Left ventricle myocardium superior (tissue), 1 donor: ENCODE measurements at places on chromosomes 6 and 20. TPM values are rescaled to one million over a fixed set of nuclear protein-coding genes. Genes with fewer than 3 reads are reported as not detected.

DNA sequence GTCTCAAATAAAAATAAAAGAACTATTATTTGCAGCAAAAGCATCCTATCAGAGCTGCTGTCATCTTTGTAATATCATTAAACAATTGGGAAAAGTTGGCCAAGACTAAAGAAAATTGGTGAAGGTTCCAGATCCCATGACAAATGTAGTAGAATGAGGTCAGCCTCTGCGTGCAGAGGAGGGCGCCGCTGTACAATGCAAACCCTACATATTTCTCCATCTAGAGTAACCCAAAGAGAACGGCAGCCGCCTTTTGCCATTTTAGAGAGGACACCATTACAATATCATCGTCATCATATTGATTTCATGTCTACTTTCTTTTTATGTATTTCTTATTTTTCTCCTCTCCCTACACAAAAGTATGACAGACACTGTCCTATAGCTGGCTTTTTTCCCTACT, 59.5 kb downstream of the ZMYND8 start:
- DNase-seq = peak; percentile 49

GRCh38 chr6:109034526-109034925, 60.1 kb downstream of the SESN1 start:
- DNase-seq = no peak

The HLA-DPA1 gene
- 37.7 TPM for total RNA-seq

DNA sequence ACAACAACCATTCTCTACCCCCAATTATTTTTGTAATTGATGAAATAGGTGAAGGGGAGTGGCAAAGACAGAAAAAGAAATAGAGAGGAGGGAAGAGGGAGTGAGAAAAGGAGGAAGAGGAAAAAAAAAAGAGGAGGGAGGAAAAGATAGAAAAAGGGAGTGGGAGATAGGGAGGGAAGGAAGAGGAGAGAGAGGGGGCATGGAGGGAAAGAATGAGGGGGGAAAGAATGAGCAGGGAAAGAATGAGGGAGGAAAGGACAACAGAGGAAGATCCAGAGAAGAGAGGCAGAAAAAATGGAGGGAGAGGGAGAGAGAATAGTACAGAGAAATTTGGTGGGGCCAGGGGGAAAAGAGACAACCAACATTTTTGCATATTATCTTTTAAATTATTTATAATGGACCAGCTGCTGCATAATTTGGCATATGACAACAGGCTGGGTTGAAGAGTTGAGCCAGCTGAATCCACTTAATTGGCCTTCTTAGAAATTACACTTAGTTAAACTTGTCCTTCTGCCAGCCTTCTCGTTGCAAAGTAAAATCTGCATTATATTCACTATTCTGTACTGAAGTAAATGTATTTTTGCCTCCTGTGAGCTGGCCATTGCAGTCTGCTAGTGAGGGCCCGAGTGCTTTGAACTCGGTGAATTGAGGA, 101.0 kb downstream of the ARHGAP18 start:
- DNase-seq = no peak

DNA sequence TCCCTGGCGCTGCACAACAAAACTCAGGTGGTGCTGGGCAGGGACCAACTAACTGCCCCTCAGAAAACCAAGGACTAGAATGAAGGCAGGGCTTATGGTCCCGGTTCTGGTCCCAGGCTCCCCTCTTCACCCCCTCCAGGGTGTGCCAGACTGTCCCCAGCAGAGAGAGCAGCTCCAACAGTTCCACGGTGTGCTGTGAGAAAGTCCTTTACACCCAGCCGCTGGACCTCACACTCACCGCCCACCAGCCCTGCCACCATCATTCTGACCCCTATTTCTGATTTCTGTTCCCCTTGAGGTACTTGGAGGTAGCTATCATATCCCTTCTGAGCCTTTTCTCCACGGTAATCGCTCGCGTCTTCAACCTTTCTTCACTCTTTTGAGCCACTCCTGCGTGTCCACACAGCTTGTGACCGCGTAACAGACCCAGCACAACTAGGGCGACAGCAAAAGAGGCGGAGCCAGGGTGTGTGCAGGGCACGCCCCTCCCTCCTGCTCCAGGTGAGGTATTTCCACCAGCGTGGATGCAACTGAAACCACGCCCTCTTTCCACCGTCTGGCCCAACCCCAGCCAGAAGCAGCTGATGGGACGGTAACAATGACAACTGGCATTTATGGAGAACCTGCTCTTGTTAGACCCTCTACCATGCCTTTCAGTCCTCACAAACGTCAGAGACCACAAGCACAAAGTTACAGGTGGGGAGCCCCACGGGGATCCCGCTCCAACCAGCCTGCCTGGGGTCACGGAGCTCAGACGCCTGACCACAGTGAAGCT, 2.3 kb downstream of the PXDC1 start:
- no peak for DNase-seq

DNA sequence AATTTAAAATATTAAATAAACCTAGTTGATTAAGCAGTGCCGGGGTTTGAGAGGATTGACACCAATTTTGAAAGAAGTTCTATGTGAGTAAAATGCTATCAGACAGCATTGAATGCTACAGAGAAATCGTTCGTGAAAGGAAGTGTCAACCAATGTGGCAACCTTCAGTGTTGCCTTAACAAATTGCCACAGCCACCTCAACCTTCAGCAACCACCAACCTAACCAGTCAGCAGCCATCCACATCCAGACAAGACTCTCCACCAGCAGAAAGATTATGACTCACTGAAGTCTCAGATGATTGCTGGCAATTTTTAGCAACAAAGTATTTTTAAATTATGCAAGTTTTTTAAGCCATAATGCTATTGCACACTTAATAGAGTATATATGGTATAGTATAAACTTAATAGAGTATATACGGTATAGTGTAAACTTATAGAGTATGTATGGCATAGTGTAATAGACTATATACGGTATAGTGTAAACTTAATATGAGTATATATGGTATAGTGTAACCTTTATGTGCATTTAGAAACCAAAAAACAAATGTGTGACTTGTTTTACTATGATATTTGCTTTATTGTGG, 65.3 kb upstream of the ID4 start:
- no peak for DNase-seq

The CENPQ gene
- 3.2 TPM for total RNA-seq

GRCh38 chr6:41901882-41902519, 6.8 kb upstream of the USP49 start:
- no peak for DNase-seq

- no peak for DNase-seq
Measured at GRCh38 chr6:53044572-53044971, 20.6 kb upstream of the FBXO9 start.

The HAO1 gene
- not detected for total RNA-seq

DNA sequence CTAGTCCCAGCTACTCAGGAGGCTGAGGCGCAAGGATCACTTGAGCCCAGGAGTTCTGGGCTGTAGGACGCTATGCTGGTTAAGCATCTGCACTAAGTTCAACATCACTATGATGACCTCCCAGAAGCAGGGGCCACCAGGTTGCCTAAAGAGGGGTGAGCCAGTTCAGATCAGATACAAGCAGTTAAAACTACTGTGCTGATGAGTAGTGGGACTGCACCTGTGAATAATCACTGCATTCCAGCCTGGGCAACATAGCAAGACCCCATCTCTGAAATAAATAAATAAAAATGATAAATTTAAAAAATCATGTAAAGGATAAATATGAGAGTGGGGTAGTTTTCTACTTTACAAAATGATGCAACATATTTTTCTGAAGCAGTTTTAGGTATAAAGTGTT, 106.5 kb downstream of the TMEM170B start:
- DNase-seq = no peak

GRCh38 chr6:119138906-119139541, 60.6 kb upstream of the FAM184A start:
- no peak for DNase-seq

The DEFB124 gene
- total RNA-seq = not detected

GRCh38 chr6:32045811-32046449, 7.7 kb downstream of the CYP21A2 start:
- no peak for DNase-seq

DNA sequence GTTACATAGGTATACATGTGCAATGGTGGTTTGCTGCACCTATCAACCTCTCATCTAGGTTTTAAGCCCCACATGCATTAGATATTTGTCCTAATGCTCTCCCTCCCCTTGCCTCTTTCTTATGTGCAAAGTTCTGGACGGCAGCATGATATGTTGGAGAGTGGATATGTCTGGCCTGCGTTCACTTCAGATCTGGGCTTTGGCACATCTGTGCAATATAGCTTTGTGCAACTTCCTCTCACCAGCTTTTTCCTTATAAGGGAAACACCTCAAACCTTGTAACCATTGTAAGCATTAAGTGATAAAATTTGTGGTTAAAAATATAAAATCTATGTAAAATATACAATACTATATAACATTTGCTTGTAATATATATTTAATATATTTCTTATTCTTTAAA, 288.0 kb downstream of the PHACTR1 start:
- DNase-seq = no peak

DNA sequence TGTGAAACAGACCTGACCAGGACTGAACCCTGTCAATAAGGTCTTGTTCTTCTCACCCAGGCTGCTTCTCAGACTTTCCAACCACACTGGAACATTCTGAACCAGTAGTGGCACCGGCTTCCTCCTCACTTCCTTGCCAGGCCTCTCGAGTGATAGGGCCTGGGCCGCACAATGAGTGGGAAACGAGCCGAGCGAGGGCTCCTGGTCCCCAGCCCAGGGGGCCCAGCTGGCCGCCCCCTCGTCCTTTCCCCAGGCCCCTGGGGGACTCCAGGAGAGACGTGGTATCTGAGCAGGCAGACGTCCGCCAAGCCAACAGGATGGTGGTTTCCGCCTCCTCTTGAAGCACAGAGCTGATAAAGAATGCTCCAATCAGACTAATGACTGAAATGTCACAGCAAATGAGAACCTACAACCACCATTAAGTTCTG, 117.9 kb downstream of the GMDS start:
- peak; percentile 54 for DNase-seq

The PLTP gene
- total RNA-seq = 97.7 TPM

The CST7 gene
- 0.92 TPM for total RNA-seq

DNA sequence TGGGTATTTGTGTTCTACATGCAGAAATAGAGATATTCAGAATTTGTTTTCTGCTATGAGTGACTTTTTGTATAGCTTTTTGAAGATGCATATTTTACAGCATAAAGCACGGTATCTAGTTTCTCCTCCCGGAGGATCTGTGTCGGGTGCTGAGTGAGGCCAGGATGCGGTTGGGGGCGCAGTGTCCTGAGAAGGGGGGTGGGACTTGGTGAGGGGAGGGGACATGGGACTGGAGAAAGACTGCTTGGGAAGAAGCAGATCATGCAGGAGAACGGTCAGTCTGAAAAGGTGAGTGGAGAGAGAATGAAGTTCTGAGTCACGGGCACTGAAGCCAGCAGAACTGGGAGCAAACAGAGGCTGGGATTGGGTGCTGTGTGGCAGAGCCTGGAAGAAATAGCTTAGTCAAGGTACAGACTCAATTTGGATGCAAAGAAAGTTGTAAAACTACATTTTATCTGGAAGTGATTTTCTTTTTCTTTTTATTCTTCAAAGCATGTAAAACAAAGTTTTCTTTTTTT, 44.0 kb downstream of the STX11 start:
- no peak for DNase-seq

- peak; percentile 51 for DNase-seq
Measured at GRCh38 chr20:46752728-46753127, 43.3 kb downstream of the SLC2A10 start.

GRCh38 chr6:114839019-114839418, 496.2 kb upstream of the HS3ST5 start:
- no peak for DNase-seq

GRCh38 chr6:129617986-129618385, 92.0 kb downstream of the ARHGAP18 start:
- no peak for DNase-seq

The MARCKS gene
- 25.4 TPM for total RNA-seq

- DNase-seq = no peak
Measured at GRCh38 chr20:3909952-3910366, 20.8 kb downstream of the PANK2 start.

GRCh38 chr6:157760589-157761330, 62.3 kb upstream of the SNX9 start:
- no peak for DNase-seq

DNA sequence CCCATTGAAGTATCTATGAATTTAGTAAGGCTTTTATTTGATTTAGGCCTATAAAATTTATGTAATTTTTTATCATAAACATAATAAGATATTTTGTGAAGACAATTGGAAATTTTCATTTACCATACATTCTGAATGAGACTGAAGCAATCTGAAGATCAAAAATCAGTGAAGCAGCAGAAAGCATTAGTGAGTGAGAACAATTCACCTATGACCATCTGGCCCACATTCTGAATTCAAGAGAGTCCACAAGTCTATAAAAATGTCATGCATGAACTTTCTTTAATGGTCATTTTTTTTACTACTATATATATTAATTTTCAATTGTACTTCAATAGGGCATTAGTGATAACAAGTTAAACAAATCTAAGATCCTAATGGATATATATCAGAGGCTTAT, 1026.6 kb upstream of the MAP3K7 start:
- no peak for DNase-seq

GRCh38 chr20:18596270-18596669, 8.4 kb downstream of the DTD1 start:
- no peak for DNase-seq

- no peak for DNase-seq
Measured at GRCh38 chr6:111220383-111221031, 133.2 kb downstream of the SLC16A10 start.

The EEF1E1 gene
- 11.0 TPM for total RNA-seq

The NECAB3 gene
- total RNA-seq = 71.8 TPM

The OR12D3 gene
- total RNA-seq = not detected

The BPIFA1 gene
- not detected for total RNA-seq

The SAMD10 gene
- 6.4 TPM for total RNA-seq

The PLCB4 gene
- 29.1 TPM for total RNA-seq

The KCNB1 gene
- 1.9 TPM for total RNA-seq

- no peak for DNase-seq
Measured at GRCh38 chr20:46351357-46352058, 43.2 kb upstream of the CDH22 start.

DNA sequence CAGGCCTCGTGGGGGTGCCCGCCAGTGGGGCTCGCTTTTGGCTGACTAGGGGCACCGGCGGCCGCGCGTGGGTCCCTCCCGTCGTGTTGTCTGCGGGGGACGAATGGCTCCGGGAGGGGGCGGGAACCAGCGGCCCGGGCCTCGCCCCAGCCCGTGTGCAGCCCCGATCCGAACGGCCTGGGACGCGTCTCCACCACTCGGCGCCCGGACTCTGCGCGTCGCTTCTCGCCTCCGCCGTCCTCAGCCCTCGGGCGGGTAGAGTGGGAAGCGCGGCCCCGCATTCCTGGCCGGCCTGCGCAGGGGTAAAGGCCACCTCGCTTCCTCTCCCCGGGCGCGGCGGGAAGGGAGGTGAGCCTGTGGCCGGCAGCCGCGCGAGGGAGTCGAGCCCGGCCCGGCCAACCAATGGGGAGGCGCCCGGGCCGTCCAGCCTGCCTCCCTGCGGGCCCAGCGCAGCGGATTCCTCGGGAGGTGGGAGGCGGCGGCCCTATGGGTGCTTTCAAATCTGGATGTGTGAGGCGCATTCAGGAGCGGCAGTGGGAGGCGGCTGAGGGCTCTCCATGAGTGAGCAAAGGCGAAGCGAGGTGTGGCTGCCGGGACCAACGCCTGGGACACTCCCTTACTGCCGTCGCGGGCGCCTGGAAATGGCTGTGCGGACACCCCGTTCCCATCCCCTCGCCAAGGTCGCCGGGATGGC, 1.1 kb upstream of the ZBTB46 start:
- DNase-seq = peak; percentile 79
